ENCODE measurements at places on chromosomes 11 and 22. TPM values are rescaled to one million over a fixed set of nuclear protein-coding genes. Genes with fewer than 3 reads are reported as not detected.

GRCh38 chr11:133966172-133966651 lies 9.4 kb upstream of the IGSF9B start:
- no peak for DNase-seq

The KIAA1671 gene
- polyA plus RNA-seq, result 5.0 TPM

The PLAAT5 gene
- 0.08 TPM for polyA plus RNA-seq

DNA sequence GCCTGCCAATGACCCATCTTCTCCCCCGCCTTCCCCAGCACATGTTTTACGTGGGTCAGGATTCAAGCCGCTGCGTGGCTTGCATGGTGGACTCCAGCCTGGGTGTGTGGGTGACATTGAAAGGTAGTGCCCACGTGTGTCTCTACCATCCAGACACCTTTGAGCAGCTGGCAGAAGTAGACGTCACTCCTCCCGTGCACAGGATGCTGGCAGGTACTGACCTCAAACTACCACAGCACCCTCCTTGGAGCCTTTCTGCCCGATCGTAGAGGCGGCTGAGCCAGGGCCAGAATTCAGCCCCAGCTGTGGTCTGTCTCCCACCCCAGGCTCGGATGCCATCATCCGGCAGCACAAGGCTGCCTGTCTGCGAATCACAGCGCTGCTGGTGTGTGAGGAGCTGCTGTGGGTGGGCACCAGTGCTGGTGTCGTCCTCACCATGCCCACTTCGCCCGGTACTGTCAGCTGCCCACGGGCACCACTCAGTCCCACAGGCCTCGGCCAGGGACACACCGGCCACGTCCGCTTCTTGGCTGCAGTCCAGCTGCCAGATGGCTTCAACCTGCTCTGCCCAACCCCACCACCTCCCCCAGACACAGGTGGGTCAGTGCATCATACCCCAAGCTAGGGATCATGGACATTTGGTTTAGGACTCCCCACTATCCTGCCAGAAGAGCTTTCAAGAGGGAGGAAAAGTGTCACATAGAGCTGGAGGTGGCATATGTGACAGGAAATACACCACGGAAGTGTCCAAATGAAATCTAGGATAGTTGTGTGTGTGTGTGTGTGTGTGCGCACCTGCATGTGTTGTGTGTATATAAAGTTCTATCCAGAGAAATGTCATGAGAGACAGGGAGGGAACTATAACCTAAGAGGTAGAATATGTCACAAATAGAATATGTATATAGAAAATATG lies 10.6 kb upstream of the RELT start:
- no peak for DNase-seq

- DNase-seq, result peak; percentile 38
Measured at GRCh38 chr11:62461740-62462507, 43.1 kb downstream of the SCGB1A1 start.

The KIF18A gene
- 25.6 TPM for polyA plus RNA-seq

GRCh38 chr22:50576806-50577696 lies 1.2 kb downstream of the CPT1B start:
- no peak for DNase-seq

The PHLDB1 gene
- polyA plus RNA-seq, result 17.9 TPM

The PRR5L gene
- 8.6 TPM for polyA plus RNA-seq

DNA sequence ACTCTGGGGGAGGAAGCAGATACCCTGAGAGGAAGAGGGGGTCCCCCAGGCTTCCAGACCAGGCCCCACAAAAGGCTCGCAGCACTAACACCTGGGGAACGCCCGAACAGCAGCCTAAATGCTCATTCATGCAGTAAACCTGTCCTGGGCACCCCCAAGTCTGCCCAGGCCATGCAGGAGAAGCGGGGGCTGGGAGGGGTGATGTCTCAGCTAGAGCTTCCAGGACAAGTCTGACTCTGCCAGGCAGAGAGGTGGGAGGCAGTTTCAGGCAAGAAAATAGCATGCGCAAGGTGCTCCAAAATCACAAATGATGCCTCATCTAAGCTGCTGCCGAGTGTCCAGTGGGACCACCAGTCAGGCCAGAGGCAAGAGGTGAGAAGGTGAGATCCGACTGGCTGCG lies 14.6 kb downstream of the CABP7 start:
- DNase-seq, result no peak

GRCh38 chr11:1447845-1448825 lies 38.4 kb downstream of the MOB2 start:
- DNase-seq, result no peak

DNA sequence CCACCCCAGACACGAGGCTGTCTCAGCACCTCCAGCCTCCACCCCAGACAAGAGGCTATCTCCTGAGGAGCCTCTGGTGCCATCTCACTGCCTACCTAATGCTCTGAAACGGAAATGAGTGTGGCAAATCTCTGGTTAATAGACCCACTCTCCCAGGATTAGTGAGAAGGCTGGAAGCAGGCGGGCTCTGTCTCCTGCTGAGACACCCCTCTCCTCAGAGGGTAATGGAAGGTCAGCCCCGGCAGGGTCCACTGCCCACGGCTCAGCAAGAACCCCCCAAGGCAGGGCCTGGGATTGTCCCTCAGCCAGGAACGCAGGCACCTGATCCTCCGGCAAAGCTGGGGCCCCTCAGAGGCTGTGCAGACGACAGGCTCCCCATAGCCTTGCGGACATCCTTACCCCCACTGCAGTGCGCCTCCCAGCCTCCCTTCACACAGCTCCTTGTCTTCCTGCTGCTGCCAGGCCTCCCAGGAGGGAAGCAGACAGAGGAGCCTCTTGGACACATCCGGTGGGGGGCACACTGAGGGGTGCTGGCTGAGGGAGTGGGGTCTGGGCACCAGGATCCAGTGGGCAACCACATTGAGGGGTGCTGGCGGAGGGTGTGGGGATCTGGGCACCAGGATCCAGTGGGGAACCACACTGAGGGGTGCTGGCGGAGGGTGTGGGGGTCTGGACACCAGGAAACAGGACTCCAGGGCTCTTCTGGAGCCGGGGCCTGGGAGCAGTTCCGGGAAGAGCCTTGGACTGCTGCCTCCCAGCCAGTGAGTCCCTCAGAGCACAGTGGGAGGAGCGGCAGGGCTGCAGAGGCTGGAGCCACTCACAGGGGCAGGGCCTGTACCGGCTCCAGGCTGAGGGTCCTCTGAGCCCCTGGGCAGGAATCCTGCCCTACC lies 13.1 kb downstream of the CHID1 start:
- DNase-seq, result no peak

DNA sequence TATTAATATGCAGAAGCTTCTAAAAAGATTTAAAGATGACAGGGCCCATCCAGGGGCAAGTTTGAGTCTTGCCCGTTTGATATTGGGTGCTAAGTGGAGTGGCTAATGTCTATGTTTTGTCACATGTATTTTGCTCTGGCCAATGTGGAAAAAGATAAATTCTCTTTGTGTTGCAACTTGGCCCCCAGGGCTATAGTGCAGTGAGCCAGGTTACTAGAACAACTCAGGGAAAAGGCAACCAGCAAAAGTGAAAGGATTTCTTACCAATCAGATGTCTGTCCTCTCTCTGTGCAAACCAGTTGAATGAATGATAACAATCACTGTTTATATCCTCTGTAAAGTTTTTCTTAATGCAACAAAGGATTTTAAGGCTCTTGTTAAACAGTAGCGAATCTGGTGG lies 4.6 kb upstream of the CLNS1A start:
- no peak for DNase-seq

DNA sequence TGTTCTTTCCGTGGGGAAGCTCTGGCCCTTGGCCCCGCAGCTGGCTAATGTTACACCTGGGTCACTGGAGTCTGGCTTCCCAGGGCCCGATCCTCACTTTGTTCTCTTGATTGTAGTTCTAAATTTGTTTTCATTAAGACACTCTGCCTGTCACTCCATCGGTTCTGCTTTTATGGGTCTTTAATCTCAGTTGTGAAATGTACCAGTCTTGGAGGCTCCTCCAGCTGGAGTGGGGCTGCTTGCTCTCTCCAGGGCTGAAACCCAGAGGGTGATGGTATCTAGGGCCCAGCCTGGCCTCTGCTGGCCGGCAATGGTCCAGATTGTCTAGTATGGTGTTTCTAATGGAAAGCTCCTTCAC lies 352.9 kb downstream of the TENM4 start:
- DNase-seq, result no peak

DNA sequence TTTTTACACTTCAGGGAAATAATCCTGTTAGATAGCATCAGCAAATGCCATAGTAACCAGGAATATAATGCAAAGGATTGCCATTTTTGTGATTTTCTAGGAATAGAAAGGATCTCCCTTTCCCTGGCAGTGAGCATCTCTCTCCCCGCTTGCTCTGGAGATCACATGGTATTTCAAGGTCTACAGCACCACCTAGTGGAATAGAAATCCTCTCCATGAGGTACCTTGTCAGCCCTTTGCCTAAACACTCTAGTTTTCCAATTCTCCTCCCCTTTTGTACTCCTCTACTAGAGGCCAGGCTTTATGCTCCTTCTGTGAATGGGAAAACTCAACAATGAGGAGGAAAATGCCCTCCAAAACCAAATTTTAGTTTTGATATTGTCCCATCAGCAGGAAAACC lies 78.4 kb downstream of the XRRA1 start:
- DNase-seq, result peak; percentile 74

The LDHAL6A gene
- polyA plus RNA-seq, result not detected

GRCh38 chr22:37818409-37819104 lies 4.6 kb upstream of the GALR3 start:
- no peak for DNase-seq

DNA sequence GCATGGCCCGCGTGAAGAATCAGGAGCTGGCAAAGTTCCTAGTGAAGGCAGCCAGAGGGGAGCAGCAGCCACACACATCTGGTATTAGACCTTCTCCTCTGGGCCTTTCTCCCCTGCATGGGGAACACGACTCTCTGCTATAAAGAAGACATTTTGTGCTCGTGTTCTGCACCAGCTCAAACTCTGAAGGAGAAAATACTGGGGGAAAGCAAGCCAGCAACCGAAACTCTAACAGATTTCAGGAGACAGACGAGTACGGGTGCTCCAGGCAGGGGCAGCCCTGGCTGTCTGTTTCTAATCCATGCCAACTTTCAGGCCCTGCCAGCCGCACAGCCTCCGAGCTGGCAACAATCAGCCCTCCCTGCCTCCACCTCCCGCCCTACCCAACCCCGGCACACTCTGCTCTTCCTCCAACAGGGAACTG lies 296.3 kb downstream of the BRD1 start:
- no peak for DNase-seq

DNA sequence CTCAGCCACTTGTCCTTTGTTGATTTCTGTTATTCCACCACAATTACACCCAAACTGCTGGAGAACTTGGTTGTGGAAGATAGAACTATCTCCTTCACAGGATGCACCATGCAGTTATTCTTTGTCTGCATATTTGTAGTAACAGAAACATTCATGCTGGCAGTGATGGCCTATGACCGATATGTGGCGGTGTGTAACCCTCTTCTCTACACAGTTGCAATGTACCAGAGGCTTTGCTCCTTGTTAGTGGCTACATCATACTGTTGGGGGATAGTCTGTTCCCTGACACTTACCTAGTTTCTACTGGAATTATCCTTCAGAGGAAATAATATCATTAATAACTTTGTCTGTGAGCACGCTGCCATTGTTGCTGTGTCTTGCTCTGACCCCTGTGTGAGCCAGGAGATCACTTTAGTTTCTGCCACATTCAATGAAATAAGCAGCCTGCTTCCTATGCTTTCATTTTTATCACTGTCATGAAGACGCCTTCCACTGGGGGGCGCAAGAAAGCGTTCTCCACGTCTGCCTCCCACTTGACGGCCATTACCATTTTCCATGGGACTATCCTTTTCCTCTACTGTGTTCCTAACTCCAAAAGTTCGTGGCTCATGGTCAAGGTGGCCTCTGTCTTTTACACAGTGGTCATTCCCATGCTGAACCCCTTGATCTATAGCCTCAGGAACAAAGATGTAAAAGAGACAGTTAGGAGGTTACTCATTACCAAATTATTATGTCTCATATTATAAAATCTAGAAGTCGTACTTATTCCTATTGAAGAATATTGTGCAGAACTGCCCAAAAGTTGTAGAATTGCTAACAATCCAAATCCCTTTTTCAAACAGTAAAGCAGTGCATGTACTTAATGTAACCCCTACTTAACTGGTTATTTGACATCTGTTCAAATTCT lies 53.2 kb downstream of the OR4C6 start:
- DNase-seq, result peak; percentile 19

The NFAM1 gene
- polyA plus RNA-seq, result not detected

The FOLH1 gene
- polyA plus RNA-seq, result not detected

DNA sequence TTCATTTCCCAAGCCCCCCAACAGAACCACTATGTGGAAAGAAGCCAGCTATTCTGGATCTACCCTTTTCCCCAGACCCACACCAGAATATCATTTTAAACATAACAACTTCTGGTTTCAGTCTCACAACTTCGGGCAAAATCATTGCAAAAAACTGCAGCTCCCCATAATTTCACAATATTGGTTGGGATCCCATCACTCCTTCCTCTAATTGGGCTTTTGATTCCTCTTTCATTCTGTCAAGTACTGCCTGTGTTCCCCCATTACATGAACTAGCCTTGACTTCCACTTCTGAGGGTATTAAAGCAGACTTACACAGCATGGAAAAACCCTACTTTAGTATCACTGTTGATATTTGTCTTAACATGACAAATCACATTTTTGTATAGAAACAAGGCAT lies 4.1 kb upstream of the APOL3 start:
- DNase-seq, result no peak

DNA sequence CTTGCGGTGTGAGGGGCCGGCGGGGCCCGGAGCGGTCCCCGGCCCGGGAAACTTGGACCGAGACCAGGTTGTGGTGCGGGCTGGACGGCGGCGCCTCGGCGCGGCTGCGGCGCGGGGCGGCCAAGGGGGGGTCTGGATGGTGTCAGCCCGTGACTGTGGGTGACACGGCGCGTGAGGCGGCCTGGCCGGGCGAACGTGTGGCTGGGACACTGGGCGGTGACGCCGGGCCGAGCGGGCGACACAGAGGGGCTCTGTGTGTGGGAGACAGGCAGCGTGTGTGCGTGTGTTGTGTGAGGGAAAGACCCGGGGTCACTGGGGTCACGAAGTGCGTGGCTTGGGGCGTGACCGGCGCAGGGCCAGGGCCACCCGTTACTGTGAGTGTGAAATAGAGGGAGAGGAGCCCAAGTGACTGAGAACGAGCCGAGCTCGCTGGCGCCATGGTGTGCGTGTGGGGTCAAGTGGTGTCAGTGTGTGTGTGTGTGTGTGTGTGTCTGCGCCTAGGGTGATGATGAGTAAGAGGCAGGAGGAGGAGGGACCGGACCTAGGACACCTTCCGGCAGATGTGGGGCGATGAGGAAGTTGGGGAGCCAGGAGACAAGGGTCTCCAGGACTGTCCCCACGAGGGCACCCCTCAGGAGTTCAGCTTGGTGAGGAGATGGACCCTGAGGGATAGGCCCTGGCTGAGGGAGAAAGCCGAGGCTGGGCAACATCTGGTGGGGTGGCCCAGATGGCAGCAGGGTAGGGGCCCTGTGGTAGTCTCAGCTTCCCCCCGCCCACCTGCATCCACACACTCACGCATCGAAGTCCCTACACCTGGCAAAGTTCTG lies 817 bp downstream of the RELT start:
- DNase-seq, result peak; percentile 83

DNA sequence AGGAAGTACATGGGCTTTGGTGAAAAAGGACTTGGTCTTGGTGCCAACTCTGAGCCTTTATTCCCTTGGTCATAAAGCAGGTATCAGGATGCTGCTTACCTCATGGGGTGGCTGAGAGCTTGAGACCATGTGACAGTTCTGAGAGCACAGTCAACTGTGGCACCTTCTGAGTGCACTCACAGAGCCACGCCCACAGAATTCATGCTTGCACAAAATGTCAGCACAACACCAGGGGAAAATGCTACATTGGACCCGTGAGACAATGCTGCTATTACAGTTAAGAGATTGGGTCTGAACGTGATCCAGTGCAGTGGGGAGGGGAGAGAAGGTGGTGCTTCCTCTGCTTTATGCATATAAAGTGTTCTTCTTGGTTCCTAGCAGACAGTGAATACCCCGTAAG lies 79.5 kb upstream of the SPON1 start:
- no peak for DNase-seq

The FUT4 gene
- 1.6 TPM for polyA plus RNA-seq

The CCDC15 gene
- 0.58 TPM for polyA plus RNA-seq

The APOL4 gene
- polyA plus RNA-seq, result not detected
